ENCODE measurements at places on chromosomes 11 and 22. TPM values are rescaled to one million over a fixed set of nuclear protein-coding genes. Genes with fewer than 3 reads are reported as not detected.

The CCDC34 gene
- total RNA-seq: 8.2 TPM

The CHST1 gene
- not detected for total RNA-seq

The BRMS1 gene
- total RNA-seq: 111 TPM

The TRIM49 gene
- total RNA-seq: 2.0 TPM

The GPHA2 gene
- 0.80 TPM for total RNA-seq

The MMP13 gene
- total RNA-seq: not detected

The ACRV1 gene
- total RNA-seq: not detected

The PKDREJ gene
- not detected for total RNA-seq

The HOATZ gene
- 6.8 TPM for total RNA-seq

The KCNJ11 gene
- 2.6 TPM for total RNA-seq

The MRGPRD gene
- total RNA-seq: not detected

The HSPB2 gene
- total RNA-seq: 30.6 TPM

The VWA5A gene
- 0.98 TPM for total RNA-seq

The BEST1 gene
- 0.10 TPM for total RNA-seq

The IL10RA gene
- not detected for total RNA-seq

The DKK3 gene
- 55.1 TPM for total RNA-seq

The SBF1 gene
- 86.1 TPM for total RNA-seq

The SCGB1D2 gene
- total RNA-seq: not detected

The PDGFB gene
- total RNA-seq: 17.1 TPM

The CACNA1I gene
- total RNA-seq: not detected

The SNX32 gene
- not detected for total RNA-seq

The CTSW gene
- total RNA-seq: not detected

The LRRC75B gene
- total RNA-seq: 31.3 TPM

The KCNK4 gene
- total RNA-seq: 0.14 TPM

The KRTAP5-2 gene
- total RNA-seq: not detected

The DEUP1 gene
- not detected for total RNA-seq

The OTOG gene
- total RNA-seq: not detected

The NUP50 gene
- 46.0 TPM for total RNA-seq

The APOBEC3A gene
- total RNA-seq: not detected

The C11orf65 gene
- total RNA-seq: 11.0 TPM

The SHISAL1 gene
- under 0.01 TPM for total RNA-seq

The TMEM45B gene
- not detected for total RNA-seq

The PANX3 gene
- total RNA-seq: not detected

The FOLR3 gene
- total RNA-seq: not detected

The OLFML1 gene
- 54.5 TPM for total RNA-seq

The PARVA gene
- 6.6 TPM for total RNA-seq
